GM03348 (cell line): ENCODE measurements at places on chromosomes 3 and 15.

GRCh38 chr3:82654708-82655107 is 893.3 kb upstream of the GBE1 start:
- no peak for DNase-seq

DNA sequence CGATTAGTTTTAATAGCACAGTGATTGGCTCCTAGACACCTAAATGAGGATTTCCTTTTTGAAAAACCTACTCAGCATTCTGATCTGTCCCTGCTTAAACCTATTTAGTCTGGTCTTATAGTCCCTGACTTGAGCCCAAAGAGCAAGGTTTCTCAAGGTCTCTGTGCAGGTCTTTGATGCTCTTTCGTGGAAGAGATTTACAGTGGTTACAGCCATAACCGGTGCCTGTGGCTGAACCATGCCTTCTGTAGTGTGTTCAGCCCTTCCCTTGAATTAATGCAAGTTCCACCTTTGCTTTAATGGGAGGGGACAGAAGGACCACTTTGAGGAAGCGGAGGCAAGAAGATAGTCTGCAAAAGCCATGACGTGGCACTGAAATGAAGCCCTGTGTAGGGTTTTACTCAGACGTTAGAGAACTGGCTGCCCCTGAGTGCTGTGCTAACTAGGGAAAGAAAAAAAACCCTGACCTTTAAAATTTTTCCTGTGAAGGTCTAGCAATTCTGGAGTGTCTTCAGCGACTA is 43.0 kb downstream of the ZBTB38 start:
- DNase-seq: no peak

GRCh38 chr3:13452490-13453335 is 27.4 kb upstream of the HDAC11 start:
- peak; percentile 71 for DNase-seq

- no peak for DNase-seq
Observed at GRCh38 chr3:59072681-59073080, 22.9 kb upstream of the CFAP20DC start.

- DNase-seq: no peak
Observed at GRCh38 chr3:169573148-169573547, 90.4 kb downstream of the MECOM start.

DNA sequence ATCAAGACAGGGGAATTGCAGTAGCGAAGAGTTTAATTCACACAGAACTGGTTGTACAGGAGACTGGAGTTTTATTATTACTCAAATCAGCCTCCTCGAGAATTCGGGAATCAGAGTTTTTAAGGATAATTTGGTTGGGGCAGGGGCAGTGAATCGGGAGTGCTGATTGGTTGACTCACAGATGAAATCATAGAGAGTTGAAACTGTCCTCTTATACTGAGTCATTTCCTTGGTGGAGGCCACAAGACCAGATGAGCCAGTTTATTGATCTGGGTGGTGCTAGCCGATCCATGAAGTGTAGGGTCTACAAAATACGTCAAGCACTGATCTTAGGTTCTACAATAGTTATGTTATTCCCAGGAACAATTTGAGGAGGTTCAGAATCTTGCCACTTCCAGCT is 5.3 kb upstream of the ZNF770 start:
- DNase-seq: no peak

- DNase-seq: peak; percentile 85
Observed at GRCh38 chr15:70505411-70505919, 257.9 kb downstream of the UACA start.

DNA sequence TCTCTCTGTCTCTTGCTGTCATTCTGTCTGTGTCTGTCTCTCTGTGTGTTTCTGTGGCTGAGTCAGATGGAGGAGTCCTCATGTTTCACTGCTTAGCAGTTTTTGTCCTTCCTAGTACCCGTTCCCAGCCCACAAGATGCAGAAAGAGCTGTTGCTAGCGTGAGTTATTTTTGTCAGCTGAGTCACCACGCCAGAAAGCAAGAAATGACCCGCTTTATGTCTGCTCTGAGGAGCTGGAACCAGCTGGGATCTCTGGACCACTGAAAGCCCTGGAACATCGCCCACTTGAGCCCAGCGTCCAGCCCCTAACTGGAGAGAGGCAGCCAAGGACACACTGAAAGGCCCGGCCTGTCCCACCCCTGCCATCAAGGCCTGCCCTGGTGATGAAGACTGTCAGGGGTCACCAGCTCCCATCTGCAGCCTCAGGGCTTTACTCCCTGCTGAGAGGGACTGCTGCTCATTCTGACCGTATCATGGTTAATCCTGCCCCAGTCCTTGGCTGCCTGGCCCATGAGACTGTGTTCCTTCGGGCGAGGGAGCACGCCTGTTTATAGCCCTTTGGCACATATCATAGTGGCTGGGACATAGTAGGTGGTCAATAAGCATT is 101.7 kb upstream of the TPM1 start:
- DNase-seq: peak; percentile 89

DNA sequence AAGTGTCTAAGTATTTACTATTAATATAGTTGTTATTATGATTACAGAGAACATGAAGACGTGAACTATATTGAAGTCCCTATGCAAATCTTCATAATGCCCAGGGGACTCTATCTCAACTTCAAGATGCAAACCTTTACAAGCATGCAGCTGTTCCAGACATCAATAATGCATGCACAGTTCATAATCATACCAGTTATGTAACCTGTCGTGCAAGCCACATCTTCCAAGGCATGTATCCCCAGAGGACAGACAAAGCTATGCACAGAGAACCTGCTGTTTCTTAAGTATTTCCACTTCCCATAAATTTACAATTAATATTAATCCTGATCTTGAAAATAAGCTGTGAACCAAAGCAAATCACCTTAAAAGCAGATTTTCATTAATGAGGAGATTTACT is 534.1 kb downstream of the TUSC7 start:
- no peak for DNase-seq
